ENCODE measurements at places on chromosomes 16 and 17.
A peak's percentile ranks its signal among the peaks of the same experiment; 100 is the strongest.

DNA sequence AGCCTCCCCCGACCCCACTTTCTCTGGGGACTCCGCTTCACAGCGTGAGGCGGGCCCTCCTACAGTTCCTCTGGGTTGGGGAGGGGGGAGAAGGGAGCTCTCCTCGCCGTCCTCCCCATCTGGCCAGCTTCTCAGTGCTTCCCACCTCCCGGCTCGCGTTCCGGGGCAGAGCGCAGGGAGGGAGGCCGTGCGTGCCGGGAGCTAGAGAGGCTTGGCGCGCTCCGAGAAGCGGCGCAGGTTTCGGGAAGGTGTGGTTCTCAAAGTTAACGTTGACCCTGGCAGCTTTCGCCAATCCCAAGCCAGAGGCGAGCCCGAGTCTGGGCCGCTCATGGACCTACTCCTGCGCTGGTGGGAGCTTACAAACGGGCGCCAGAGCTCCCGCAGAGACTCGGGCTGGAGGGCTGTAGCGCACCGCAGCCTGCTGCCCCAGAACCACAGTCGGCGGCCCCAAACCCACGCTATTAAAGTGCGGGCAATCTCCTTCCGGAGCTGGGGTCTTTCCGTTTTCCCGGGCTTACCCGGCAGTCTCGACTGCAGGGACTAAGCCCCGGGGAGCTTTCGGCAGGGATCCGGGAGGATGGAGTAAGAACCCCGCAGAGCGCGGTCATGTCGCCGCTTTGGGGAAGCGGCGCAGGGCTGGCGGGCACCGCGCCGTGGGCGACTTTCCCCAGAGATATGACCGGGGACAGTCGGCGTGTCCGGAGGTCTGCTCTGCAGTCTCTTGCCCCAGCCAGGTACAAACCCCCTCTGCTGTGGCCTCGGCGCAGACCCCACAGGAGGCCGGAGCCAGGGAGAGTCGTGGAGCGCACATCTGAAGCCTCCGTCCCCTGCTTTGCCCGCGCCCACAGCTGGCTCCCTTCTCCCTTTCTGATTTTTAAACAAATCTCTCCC, 787 bp downstream of the CDH11 start:
- peak; percentile 28 for DNase-seq

DNA sequence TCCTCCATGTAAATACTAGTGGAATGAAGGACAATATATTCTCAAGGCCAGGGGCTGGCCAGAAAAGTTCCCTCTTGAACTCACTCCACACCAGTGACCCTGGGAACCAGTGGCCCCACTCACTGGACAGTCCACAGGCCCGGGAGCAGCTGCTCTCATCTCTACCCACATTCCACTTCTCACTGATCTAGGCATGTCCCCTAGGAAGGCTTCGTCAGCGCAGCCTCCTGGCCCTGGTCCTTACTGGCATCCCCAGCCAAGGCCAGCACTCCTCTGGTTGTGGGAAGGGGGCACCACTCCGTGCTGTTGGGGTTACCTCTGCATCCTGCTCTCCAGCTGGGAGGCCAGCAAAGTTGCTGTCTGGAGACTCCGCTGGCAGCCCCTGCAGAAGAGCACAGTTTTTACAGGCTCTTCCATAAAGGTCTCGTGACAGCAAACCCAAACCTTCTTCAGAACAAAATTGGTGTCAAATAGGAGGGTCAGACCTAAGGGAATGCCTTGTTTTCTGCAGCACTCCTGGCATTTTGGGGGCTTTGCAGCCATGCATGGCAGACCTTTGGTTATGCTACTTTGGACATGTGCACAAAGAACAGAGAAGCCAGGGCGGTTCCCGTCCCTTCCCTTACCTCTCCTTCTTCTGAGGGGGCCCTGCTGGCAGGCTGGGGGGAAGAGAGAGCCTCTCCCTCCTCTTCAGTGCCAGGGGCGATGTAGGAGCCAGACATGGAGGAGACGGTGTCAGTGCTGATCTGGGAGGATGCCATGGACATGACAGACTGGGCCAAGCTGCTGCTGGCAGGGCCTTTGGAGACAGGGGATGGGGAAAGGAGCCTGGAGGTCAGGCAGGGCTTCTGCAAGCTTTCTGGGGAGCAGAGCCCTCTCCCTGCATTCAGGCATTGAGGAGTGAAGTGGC, 14.1 kb upstream of the FOXJ1 start:
- DNase-seq: no peak

DNA sequence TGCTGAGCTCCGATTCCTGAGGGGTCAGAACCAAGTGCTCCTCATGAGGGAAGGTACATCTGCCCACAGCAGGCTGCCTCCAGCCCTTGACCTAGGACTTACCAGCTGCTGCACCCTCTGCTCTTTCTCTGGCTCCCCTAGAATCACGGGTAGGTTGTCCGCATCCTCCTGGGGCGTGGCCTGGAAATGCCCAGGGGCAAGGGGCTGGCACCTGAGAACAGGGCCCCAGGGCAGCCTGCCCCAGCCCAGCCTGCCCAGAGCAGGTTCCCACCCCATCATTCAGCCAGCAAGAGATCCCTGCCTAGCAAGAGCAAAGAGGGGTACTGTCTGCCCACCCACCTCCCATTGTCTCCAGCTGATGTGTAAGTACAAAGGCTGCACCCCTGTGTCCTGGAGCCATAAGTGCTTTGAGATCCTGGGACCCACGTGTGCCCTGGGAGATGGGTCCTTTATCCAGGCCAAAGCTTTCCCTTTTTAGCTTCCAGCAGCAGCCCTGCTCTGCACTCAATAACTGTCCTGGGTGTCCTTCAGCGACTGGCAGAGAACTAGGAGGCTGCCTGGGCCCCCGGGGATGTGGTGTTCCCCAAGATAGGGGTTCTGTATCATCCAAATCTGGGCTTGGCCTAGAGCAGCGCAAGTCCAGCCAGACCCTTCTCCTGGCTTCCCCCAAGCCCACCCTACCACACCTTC, 5.1 kb downstream of the TSPOAP1 start:
- DNase-seq: no peak

DNA sequence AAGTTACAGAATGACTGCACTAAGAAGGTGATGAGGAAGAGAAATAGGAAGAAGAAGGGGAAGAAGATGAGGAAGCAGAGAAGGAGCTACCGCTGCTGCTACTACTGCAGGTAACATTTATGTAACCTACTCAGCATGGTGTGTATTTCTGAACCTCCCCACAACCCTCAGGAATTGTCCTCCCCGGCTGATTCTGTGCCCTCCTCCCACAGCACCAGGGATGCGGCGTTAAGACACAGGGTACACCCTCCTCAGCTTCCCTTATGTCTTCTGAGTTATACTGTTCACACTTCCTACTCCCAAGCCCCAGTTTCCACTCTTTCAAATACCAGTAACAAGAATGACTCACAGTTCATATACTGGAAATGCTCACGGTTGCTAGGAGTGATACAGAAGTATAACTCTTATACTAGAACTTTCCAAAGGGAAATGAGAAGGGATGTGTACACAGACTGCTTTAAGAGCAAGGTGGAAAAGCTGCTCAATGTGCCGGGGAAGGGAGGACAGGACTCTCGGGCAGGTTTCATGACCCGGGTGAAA, 224.5 kb upstream of the PSMD7 start:
- peak; percentile 4 for DNase-seq

DNA sequence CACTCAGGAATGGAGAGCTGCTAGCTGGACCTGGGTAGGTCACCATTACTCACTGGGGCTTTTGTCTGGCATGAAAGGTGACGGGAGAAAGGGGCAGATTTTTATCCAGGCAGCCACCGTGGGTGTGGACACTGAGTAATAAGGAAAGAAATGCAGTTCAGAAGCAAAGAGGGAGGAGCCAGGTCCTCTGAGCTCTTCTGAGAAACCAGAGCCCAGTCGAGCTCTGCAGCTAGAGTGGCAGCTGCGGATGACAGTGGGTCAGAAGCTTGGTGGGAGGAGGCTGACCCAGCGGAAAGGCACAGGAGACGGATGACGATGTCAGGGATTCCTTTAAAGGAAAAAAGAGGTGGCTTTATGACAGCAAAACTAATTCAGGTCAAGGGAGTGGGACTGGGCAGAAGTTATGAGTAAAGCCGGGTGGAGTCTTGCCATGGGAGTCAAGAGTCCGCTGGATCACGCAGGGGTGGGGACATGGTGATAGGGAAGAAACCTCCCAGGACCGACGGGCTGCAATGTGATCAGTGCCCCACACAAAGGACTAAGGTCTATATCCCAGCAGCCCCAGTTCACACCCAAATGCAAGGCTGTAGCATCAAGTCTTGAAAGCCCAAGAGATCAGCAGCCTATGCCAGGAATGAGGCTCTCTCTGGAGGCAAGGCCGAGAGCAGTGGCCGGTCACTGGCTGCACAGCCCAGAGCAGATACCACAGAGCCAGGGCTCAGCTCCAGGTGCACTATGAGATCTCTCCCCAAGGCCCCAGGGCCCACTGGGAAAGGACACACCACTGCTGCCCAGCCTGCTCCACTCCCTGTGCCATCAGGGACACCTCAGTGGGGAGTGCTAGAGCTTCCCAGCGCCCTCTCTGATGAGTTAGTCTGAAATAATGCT, 6.3 kb upstream of the MNT start:
- peak; percentile 91 for DNase-seq

GRCh38 chr17:69523244-69523861, 108.9 kb downstream of the MAP2K6 start:
- DNase-seq: peak; percentile 63
